HepG2 (cell line): ENCODE measurements at places on chromosomes 5 and 9. TPM values are rescaled to one million over a fixed set of nuclear protein-coding genes. Genes with fewer than 3 reads are reported as not detected.

PCDHB16 gene
- polyA plus RNA-seq, result 0.66 and 0.89 TPM in 2 replicates

- no peak for DNase-seq
- no peaks in the 10 kb centered on the region; the same call in 1 of the 2 replicates for H3K36me3 ChIP-seq
- H3K4me1 ChIP-seq, result no peaks in the 10 kb centered on the region
- no peak overlapping the region for H3K4me3 ChIP-seq
- H3K27ac ChIP-seq, result no peak overlapping the region
These were observed 75.3 kb downstream of the HMGCR start for GRCh38 chr5:75412111-75412990.

GRCh38 chr9:84379740-84380139 is 39.2 kb upstream of the SLC28A3 start:
- H3K27me3 ChIP-seq, result no peaks in the 10 kb centered on the region
- H3K27ac ChIP-seq, result no peak overlapping the region
- no peak overlapping the region for H3K4me3 ChIP-seq
- H3K36me3 ChIP-seq, result no peaks in the 10 kb centered on the region

NKD2 gene
- 0.81 and 0.82 TPM in 2 replicates for polyA plus RNA-seq

PKD2L2 gene
- not detected in 2 replicates for polyA plus RNA-seq
